SHP77 treated with DMSO at 0.1 percent for 48 hours (cell line): ENCODE measurements at places on chromosomes 12 and 14.

- DNase-seq = no peak
Observed at GRCh38 chr12:51700887-51701286, 109.9 kb downstream of the SCN8A start.

GRCh38 chr14:75280831-75281653, 2.4 kb downstream of the FOS start:
- DNase-seq = no peak

- no peak for DNase-seq
Observed at GRCh38 chr12:112937741-112938719, at the start of gene OAS3. Gene OAS3, plus strand, starts transcription at chr12:112938474. Its CDS starts 57 bp downstream, at chr12:112938531.

GRCh38 chr14:51248016-51248987, 8.3 kb downstream of the TMX1 start:
- no peak for DNase-seq

GRCh38 chr12:57124261-57124877, 3.9 kb upstream of the LRP1 start:
- DNase-seq = peak; percentile 17

DNA sequence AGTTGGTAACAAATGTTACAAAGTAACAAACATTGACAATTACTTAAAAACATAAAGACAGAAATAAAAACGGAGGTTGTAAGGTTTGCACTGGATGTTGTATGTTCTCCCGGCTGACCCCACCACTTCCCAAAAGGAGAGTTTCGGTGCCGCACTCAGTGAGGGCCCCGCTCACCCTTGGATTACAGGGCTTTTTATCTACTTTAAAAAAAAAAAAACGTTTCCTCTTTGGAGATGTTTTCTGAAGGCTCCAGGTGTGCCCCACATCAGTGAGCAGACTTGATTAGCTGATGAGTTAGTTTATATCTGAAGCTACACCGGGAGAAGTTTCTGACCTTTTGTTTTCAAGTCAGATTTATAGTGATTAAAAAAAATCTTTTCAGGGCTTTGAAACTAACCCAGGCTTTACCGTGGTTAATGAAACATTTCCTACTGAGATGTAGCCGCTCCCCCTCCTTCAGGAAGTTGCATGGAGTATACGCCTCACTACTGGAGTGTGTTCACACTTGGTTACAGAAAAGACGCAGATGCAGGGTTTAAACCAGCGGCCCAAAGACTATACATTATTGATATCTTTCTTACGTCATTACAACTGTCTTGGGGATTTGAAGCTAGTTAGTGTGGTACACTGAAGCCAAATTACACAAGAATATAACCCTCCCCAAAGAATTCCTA, 38.0 kb upstream of the BCL7A start:
- no peak for DNase-seq

DNA sequence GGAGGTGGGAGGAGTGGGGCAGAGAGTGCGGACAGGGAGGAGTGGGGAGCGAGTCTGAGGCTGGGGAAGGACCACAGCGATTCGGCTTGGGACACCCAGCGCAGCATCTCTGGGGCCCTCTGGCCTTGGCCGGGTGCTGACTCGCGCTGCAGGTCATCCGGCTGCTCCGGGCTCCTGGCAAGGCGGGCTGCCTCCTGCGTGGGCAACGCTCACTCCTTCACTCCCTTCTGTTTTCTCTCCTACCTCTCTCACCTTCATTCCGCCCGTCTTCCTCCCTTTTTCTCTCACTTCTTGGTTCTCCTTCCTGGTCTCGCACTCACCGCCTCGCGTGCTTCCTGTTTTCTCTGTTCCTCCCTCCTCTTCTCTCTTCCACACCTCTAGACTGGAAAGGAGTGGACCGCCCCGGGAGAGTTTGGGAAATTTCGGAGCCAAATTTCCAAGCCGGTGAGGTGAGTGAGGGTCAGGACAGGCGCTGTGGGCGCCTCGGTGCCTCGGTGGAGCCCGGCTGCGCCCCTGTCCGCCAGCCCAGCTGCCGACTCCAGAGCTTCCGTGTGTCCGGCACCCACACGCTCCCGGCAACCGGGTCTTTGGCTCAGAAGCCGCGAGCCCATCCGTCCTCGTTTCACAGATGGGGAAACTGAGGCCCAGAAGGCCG, 86.7 kb downstream of the B4GALNT3 start:
- DNase-seq = no peak

GRCh38 chr12:49872381-49872780, 29.5 kb upstream of the BCDIN3D start:
- DNase-seq = no peak

- DNase-seq = no peak
Observed at GRCh38 chr14:67852926-67853604, 33.5 kb downstream of the RAD51B start.

DNA sequence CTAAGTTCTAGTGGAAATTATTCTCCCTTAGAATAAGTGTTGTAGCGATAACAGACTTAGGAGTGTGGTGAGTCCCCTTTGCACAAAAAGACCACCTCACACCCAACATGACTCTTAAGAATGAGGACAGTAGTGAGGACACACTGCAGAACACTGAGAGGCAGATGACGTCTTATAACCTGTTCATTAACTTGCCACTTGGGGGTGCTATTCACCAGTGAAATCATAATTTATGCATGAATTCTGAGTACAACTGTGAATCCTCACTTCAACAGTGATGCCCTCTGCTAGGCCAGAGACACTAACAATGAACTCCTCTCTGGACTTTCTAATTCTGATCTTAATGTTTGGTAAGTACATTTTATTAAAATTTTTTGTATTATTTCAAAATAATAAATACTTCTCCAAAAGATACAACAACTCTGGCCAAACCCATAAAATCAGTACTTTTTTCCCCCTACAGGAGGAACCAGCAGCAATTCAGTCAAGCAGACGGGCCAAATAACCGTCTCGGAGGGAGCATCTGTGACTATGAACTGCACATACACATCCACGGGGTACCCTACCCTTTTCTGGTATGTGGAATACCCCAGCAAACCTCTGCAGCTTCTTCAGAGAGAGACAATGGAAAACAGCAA, 274.7 kb downstream of the DAD1 start:
- peak; percentile 54 for DNase-seq

DNA sequence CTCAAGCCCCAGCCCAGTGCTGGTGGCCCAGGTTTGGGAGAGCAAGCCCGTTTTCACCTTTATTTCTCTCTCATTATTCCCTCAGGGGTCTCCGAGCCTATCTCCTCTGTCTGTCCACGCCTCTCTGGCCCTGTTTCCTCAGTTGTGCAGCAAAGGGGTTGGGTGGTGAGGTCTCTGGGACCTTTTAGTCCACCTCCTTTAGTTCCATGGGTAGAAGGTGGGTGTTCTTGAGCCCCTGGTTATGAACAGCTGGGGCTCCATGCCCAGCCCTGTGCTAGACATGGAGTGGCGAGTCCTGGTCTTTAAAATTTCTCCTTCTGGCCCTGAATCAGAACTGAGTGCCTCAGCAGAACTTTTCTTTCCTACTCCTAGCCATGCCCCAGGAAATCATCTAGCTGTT, 1.3 kb upstream of the NGB start:
- DNase-seq = no peak

GRCh38 chr12:50971946-50972345, 19.6 kb downstream of the HIGD1C start:
- DNase-seq = no peak
